ENCODE measurements at places on chromosomes 4 and X.
A peak's percentile ranks its signal among the peaks of the same experiment; 100 is the strongest.

DNA sequence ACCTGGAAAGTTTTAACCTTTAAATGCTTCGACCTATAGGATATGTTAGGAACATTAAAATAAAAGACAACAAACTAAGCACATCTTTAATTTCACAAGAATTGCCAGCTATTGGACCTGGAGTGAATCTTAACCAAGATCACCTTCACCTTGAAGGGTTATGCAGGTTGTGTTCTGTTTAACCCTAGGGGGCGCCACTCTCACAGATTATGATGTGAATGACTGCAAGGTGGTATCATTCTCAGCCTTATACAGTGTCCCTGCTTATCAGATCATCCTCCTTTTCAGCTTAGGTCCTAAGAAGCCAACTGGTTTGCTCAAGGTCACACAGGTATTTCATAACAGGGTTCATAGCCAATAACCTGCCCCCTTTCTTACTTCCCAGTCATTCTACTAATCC lies 23.5 kb downstream of the INTS6L start:
- DNase-seq, result no peak

- no peak for DNase-seq
These were observed 85.0 kb downstream of the RCHY1 start for GRCh38 chr4:75429208-75429607.

DNA sequence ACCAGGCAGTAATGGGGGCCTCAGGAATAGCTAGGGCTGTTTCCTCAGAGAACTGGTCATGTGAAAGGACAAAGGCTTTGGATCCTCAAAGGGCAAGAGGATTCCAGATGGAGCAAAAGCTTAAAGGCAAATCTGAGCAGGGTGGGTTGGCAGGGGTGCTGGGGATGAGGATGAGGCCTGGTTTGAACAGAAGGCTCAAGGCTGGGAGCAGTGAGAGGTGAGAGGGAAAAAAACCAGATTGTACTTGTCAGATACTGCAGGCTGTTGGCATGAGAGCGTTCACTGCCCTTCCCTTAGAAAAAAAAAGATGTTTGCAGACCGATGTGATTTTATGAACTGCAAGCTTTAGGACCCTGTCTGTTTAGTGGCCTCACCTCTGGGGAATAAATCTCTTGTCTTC lies 75.3 kb upstream of the PLAC1 start:
- no peak for DNase-seq

DNA sequence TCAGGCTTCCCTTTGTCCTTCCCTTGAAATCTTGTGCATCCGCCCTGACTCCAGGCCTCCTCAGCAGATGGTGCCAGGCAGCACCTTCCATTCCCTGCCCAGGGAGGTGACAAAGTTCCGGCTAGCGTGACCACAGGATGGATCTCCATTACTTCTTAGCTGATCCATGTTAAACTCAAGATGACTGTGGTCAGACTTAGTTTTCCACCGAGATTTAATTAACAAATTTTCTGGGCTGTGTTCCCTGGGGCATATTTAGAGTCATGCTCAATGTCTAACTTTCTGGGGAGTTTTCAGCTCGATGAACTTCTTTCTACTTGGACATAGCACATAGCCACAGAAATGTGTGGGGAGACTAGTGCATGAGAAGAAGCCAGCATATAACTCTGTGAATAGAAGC lies 215.1 kb upstream of the SFRP2 start:
- DNase-seq, result no peak

- DNase-seq, result peak; percentile 90
These were observed 44.8 kb downstream of the GAB1 start for GRCh38 chr4:143381189-143382118.

GRCh38 chrX:140480765-140481164 lies 24.1 kb downstream of the SOX3 start:
- no peak for DNase-seq

DNA sequence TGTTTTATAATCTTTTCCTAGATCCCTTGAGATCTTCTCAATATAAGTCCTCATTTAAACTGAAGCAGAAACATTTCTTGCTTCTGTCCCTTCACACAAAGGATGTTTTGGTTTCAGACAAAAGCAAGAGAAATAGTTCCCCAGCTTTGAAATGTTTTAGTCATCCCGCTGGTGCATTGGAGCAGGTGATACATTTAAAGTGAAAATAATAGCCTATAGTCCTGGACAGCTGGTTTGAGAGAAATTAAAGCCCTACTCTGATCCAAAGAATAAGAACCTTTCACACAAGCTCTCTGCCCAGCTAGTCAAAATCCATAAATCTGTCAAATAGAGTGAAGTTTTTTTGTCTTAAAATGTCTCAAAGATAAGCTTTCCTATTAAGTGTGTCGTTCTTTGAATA lies 79.4 kb downstream of the LUZP4 start:
- DNase-seq, result no peak

DNA sequence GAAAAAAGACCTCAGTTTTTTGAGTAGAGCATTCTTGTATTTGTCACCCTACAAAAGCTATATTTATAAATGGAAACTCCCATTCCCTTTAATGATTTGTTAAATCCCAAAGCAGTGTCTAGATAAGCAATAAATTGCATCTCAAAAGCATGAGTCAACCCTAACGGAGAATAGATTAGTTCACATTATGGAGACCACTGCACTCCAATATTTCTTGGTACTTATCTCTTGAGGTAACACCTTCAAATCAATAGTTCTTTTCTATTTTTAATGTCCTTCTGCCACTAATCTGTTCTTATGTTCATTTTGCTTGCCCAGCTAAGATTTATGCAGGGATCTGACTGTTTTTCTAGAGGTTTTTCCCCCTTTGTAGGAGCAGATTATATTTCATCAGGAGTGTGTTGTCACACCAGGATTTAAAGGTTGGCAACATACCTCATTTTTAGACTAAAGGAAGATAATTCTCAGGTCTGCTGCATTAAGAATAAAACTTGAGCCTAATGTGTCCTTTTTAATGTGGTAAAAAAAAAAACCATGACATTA lies 91.4 kb upstream of the ADGRG2 start:
- DNase-seq, result no peak

GRCh38 chr4:106266201-106266600 lies 49.8 kb downstream of the TBCK start:
- DNase-seq, result no peak

- DNase-seq, result no peak
These were observed 736.1 kb upstream of the ADGRL3 start for GRCh38 chr4:60463857-60464502.

DNA sequence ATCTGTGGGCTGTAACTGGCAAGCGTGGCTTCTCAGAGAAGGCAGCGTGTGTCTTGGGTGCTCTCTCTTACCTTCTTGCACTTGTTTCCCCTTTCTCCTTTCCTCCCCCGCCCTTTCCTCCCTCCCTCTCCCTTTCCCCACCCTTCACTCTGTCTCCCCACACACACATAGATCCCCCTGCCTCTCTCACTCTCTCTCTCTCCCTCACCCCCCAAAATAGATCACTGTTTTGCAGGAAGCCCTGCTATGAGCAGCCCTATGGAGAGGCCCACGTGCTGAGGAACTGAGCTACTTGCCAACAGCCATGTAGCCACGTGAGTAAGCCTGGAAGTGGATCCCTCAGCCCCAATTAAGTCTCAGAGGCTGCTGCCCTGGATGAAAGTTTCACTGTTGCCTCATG lies 4.3 kb upstream of the PNMA6E start:
- DNase-seq, result no peak

GRCh38 chr4:152234571-152234970 lies 301.3 kb downstream of the FBXW7 start:
- DNase-seq, result no peak

- DNase-seq, result peak; percentile 74
These were observed 262.6 kb upstream of the RPS6KA3 start for GRCh38 chrX:20529301-20529700.

- DNase-seq, result no peak
These were observed 9.5 kb upstream of the TLR8 start for GRCh38 chrX:12896935-12897334.

DNA sequence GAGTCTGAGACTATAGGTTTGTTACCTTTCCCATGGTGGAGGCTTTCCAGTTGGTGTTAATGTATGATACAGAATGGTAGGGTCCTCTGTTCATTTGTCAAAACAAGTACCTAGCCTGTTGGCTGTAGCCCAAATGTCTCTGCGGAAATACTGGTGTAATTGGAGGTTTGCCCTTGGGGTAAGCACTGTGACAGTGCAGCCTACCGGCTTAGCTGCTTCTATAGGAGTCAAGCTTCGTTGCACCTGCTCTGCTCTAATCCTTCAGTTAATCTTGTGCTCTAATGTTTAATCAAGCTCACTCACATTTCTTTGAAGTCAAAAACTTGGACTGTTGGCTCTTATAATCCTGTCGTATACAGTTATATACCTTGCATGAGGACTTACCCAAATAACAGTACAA lies 203.4 kb downstream of the CCNG2 start:
- no peak for DNase-seq

GRCh38 chr4:122584519-122584918 lies 36.3 kb downstream of the IL21 start:
- DNase-seq, result no peak

DNA sequence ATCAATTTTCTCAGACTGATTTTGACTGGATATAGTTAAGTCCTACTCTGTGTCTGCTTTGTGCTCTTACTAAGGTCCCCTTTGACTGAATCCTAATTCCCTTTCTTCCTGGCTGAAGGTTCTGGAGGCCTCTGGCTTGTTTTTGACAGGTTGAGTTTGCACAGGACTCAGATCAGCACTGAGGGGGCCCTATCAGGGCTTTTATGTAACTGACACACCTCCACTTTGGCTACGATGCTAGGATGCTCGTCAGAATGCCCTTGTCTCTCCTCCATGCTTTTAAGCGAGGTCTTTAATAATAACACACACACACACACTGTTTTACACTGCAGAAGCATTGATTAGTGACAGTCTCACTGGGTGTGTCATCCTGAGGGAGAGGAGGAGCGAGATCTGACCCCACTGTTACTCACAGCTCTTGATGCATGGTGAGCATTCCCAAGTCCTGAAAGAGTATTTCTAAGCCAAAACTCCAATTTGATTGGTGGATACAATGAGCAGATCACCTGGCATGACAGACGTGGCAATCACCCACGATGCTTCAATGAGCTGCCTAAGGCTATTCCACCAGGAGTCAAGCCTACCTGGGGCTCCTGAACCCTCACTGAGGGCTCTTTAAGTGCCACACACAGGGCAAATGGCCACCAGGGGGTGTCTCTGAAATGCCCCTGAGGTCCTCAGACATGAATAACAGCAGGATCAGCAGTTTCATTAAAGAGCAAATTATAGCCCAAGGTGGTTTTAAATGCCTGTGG lies 130.4 kb upstream of the CPEB2 start:
- no peak for DNase-seq

GRCh38 chr4:151226004-151226932 lies 50.7 kb upstream of the PRSS48 start:
- no peak for DNase-seq

- no peak for DNase-seq
These were observed 184.5 kb downstream of the KIT start for GRCh38 chr4:54842226-54842625.

GRCh38 chrX:119982145-119982544 lies 38.6 kb upstream of the NKAP start:
- DNase-seq, result no peak

- no peak for DNase-seq
These were observed 7.0 kb upstream of the AMTN start for GRCh38 chr4:70511365-70511764.

GRCh38 chrX:44068043-44068442 lies 94.9 kb upstream of the NDP start:
- DNase-seq, result no peak

DNA sequence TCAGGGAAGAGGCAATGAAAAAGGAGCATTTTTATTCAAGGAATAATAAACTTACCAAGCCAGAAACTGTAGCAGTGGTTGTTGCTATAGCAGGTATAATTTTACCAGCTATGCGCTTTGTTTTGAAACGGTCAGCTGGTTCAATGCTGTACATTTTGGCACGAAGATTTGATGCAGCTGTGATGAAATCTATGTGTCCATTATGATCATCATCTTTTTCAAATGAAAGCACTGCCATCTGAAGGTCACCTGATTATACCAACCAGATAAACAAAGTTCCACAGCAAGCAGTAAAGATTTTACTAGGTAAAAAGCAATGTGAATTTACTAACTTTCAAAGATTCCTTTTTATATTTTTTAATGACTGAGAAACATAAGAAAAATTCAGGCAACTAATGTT lies 66.4 kb downstream of the STAP1 start:
- DNase-seq, result no peak

DNA sequence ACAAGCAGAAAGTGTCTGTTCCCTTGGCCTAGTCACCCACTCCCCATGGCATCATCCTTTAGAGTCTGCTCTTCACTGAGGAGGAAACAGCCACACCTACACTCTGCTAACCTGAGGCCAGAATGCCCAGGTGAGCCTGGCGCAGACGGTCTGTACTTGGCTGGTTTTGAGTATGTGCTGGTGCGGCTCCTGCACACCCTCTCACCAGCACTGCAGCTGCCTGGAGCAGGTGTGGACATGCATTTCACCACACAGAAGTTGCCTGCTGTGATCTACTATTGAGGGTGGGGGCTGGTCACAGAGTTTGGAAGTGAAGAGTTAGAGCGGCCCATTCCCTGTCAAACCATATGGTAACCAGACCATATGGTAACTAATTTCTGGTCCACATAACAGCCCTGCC lies 39.5 kb downstream of the KANTR start:
- no peak for DNase-seq

- no peak for DNase-seq
These were observed 22.3 kb upstream of the EMCN start for GRCh38 chr4:100540131-100540530.

DNA sequence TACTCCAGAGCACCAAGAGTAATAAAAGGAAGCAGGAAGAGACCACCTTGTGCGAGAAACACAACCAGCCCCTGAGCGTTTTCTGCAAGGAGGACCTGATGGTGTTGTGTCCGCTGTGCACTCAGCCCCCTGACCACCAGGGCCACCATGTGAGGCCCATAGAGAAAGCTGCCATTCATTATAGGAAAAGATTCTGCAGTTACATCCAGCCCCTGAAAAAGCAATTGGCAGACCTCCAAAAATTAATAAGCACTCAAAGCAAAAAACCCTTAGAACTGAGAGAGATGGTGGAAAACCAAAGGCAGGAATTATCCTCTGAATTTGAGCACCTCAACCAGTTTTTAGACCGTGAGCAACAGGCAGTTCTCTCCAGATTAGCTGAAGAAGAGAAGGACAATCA lies 5.7 kb downstream of the TRIM75 start:
- DNase-seq, result no peak

DNA sequence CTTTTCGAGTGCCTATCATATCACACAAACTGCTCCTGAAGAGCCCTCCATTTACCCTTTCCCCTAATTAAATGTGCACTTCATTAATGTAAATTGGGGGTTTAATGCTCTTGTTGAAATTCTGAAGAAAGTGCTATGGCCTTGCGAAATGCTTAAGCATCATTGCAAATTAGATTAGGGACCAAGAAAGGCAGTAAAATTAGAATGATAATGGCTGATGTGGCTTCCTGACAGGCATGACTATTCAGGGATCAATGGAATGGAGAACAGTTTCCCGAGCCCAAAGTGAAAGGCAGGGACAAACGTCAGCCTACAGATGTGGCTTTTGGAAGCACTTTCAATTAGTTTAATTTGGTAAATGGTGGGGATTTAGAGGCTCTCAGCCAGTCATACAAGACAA lies 120.1 kb downstream of the NKX6-1 start:
- no peak for DNase-seq

- no peak for DNase-seq
These were observed 300.6 kb upstream of the SPANXN1 start for GRCh38 chrX:144946666-144947065.

GRCh38 chr4:8710416-8710815 lies 117.9 kb downstream of the CPZ start:
- no peak for DNase-seq

GRCh38 chr4:112706840-112707207 lies 69.9 kb downstream of the LARP7 start:
- no peak for DNase-seq

Measured in posterior cingulate gyrus (tissue), 11 donors.